HFFc6 (cell line): ENCODE measurements at places on chromosomes 12 and 14. TPM values are rescaled to one million over a fixed set of nuclear protein-coding genes. Genes with fewer than 3 reads are reported as not detected.

Gene SETD1B
- total RNA-seq: 20.2 and 20.3 TPM in 2 replicates

Gene FAM90A1
- total RNA-seq: 0.34 TPM in 1 of 3 replicates, not detected in the others

Gene SIX6
- not detected in 3 replicates for total RNA-seq

Gene DEGS2
- total RNA-seq: not detected in 3 replicates

Gene LGR5
- not detected in 3 replicates for total RNA-seq

Gene FLRT2
- total RNA-seq: 37.5 to 69.0 TPM (median 59.2 TPM) in 3 replicates

Gene RBMS2
- total RNA-seq: 67.7 to 80.0 TPM (median 77.2 TPM) in 3 replicates

Gene RNU4-1
- total RNA-seq: 1,512 to 2,301 TPM (median 1,906 TPM) in 3 replicates

Gene SSTR1
- 123 to 233 TPM (median 214 TPM) in 3 replicates for total RNA-seq

Gene TAC3
- not detected in 3 replicates for total RNA-seq

Gene CCDC177
- total RNA-seq: not detected in 2 replicates

Gene ORAI1
- total RNA-seq: 18.8 to 23.8 TPM (median 18.8 TPM) in 3 replicates

Gene ANKRD33
- not detected in 3 replicates for total RNA-seq

Gene CMA1
- total RNA-seq: not detected in 3 replicates

Gene KRT75
- total RNA-seq: not detected in 3 replicates

Gene IKZF4
- 4.7 to 5.2 TPM (median 5.2 TPM) in 3 replicates for total RNA-seq

Gene ERBB3
- total RNA-seq: 1.0 to 1.8 TPM (median 1.5 TPM) in 3 replicates

Gene SERPINA3
- not detected in 3 replicates for total RNA-seq

Gene KLRK1
- total RNA-seq: not detected in 3 replicates

Gene SPRYD3
- 54.6 to 67.3 TPM (median 59.4 TPM) in 3 replicates for total RNA-seq

Gene GPR68
- total RNA-seq: 0.48 to 0.81 TPM (median 0.53 TPM) in 3 replicates

Gene PRPF39
- total RNA-seq: 18.4 to 24.1 TPM (median 19.1 TPM) in 3 replicates

Gene ERP27
- not detected in 3 replicates for total RNA-seq

Gene IQSEC3
- total RNA-seq: not detected in 3 replicates

Gene IRF9
- 21.1 to 32.6 TPM (median 28.8 TPM) in 3 replicates for total RNA-seq

Gene KRT7
- total RNA-seq: 62.7 to 409 TPM (median 341 TPM) in 3 replicates

Gene SPX
- not detected in 3 replicates for total RNA-seq

Gene HHIPL1
- total RNA-seq: 1.0 to 3.5 TPM (median 2.6 TPM) in 3 replicates

Gene PDZRN4
- total RNA-seq: not detected in 2 replicates

Gene CISTR
- not detected in 3 replicates for total RNA-seq

Gene NUAK1
- total RNA-seq: 13.6 to 31.7 TPM (median 26.0 TPM) in 3 replicates

Gene MGAT2
- total RNA-seq: 64.0 to 73.8 TPM (median 65.9 TPM) in 3 replicates

Gene OR6C2
- total RNA-seq: not detected in 3 replicates

Gene TTC9
- 0.05 to 0.17 TPM (median 0.08 TPM) in 3 replicates for total RNA-seq

Gene ZNF705A
- total RNA-seq: not detected in 3 replicates

Gene KRT71
- total RNA-seq: not detected in 3 replicates

Gene HOXC6
- 0.24 to 1.8 TPM (median 0.36 TPM) in 3 replicates for total RNA-seq

Gene GPR162
- total RNA-seq: 1.2 to 3.0 TPM (median 1.5 TPM) in 3 replicates

Gene AMHR2
- total RNA-seq: not detected in 2 replicates

Gene GNG2
- total RNA-seq: 2.6 to 5.4 TPM (median 4.8 TPM) in 3 replicates
